Uterus (tissue), 4 donors: ENCODE measurements at places on chromosomes 3 and 15. TPM values are rescaled to one million over a fixed set of nuclear protein-coding genes. Genes with fewer than 3 reads are reported as not detected.

DNA sequence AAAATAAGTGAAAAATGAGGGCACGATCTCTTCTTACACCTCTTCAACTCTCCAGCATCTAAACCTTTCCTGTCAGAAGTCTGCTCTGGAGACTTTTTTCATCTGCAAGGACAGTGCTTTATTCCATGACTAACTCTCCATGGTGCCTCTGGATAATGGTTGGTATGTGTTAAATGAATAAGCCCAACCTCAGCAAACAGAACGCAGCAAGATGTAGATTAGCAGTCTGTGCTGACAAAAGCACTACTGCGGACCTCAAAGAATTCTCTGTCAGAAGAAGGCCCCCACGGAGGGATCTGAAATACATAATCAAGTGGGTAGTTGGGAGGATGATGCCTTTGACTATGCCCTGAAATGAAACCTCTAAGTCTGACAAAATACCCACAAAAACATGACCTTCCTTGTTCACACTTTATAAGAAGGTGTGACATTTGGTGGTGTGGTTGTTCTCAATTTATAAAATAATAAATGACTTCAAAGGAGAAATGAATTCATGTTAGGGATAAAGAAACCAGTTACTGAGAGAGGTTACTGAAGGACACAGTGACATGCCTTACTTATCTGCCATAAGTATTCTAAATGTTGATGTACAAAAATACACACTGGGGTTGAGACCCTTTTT is 43.2 kb upstream of the ADCY5 start:
- no peak overlapping the region for H3K27ac ChIP-seq
- H3K4me1 ChIP-seq, result no peaks in the 10 kb centered on the region
- no peaks in the 10 kb centered on the region for H3K27me3 ChIP-seq
- DNase-seq, result no peak

DNA sequence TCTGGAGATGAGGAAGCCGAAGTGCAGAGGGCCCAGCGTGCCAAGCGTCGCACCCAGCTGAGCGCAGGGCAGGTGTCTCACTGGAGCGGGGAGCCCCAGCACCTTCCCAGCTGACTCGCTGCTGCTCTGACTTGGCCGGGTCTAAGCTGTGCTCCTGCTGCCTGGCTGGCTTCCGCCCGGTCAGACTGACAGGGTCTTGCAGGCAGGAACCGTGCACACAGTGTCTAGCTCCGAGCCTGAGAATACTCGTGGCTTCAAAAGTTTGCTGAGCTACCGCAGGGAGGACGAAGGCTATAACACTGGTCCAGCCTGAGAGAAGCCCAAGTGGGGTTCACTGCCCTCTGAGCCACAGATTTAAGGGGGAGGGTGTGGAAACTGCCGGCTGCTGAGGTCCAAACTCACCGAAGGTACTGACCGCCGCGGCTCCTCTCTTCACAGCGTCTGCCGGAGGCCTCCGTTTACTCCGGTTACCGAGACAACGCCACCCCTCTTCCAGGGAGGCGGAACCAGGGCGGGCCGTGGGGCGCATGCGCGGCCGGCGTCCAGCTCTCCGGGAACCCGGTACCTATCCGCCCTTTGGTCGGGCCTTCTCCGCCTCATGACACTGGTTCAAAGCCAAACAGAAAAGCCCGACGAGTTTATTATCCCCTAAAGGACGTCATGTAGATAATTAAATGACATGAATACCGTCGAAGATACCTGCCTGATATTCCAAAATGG is at the start of gene CFAP44:
TSS of gene CFAP44 (minus strand) at position 443 of the 720 bp plus-strand sequence. CDS start 7,829 bp downstream, outside the sequence.
- no peaks in the 10 kb centered on the region for H3K27me3 ChIP-seq
- no peak within 1 kb of the TSS for H3K27ac ChIP-seq
- H3K4me3 ChIP-seq, result peak within 1 kb of the TSS; percentile 22
- peak; percentile 86 for DNase-seq
- H3K4me1 ChIP-seq, result no peaks in the 10 kb centered on the region
- no peaks in the 10 kb centered on the region for H3K36me3 ChIP-seq

DNA sequence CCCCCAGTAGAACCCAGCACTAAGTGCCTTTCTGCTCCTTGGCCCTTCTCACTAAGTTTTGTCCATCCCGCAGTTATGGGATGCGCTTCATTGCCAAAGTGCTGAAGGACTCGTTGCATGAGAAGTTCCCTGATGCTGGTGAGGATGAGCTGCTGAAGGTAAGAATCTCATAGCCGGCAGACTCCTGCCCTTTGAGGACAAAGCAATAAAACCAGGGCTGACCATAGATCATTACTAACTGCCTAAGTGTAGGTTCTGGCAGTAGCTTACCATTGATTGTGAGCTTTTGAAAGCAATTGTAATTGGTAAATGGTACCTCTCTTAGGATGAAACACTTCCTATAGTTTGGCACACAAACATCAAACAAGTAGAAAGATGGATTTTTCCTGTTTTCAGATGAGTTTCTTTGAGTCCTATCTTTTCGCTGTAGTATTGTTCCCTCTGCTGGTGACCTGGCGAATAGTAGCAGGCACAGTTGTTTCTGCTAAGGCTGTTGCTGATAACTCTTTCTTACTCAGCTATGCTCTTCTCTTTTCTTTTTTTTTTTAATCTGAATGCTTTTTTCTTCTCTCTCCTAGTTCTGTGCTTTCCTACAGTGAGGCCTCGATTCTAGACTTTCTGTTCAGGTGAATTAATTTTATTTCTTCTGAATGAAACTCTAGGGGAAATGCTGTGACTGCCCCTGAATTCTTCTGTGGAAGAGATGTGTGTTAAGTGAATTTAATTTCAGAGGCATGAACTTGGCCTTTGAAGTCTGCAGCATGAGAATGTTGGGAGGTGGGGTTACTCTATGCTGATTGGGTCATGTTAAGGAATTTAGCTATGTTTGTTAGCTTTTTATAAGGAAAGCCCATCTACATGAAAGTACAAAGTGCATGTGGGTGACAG is 47.4 kb upstream of the CRTC3 start:
- peak overlapping the region; percentile 63 for H3K27ac ChIP-seq
- no peak overlapping the region for H3K4me3 ChIP-seq
- no peaks in the 10 kb centered on the region for H3K36me3 ChIP-seq
- H3K27me3 ChIP-seq, result no peaks in the 10 kb centered on the region
- no peaks in the 10 kb centered on the region for H3K4me1 ChIP-seq

DNA sequence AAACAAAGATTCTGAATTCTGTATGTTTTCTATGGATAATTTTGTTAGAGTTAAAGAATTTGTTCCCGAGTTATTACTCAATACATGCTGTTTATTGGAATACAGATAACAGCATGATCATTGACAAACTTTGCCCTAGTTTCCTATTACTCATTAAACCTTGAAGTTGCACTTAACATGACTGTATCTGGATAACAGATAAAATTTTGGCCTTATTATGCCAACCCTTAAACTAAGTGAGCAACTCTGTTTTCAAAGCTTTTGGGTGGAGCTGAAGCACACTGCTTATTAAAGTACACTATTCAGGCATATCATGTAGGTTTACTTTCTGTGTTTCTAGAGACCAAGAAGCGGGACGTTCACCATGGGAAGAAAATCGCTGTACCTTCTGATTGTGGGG is at the start of gene AADAC:
TSS of gene AADAC (plus strand) at position 318 of the 400 bp plus-strand sequence. CDS start at position 365, 47 bp downstream.
- DNase-seq, result no peak
- no peak within 1 kb of the TSS for H3K4me3 ChIP-seq
- no peak within 1 kb of the TSS for H3K27ac ChIP-seq
- H3K27me3 ChIP-seq, result no peaks in the 10 kb centered on the region
- no peaks in the 10 kb centered on the region for H3K4me1 ChIP-seq
- no peaks in the 10 kb centered on the region for H3K36me3 ChIP-seq

DNA sequence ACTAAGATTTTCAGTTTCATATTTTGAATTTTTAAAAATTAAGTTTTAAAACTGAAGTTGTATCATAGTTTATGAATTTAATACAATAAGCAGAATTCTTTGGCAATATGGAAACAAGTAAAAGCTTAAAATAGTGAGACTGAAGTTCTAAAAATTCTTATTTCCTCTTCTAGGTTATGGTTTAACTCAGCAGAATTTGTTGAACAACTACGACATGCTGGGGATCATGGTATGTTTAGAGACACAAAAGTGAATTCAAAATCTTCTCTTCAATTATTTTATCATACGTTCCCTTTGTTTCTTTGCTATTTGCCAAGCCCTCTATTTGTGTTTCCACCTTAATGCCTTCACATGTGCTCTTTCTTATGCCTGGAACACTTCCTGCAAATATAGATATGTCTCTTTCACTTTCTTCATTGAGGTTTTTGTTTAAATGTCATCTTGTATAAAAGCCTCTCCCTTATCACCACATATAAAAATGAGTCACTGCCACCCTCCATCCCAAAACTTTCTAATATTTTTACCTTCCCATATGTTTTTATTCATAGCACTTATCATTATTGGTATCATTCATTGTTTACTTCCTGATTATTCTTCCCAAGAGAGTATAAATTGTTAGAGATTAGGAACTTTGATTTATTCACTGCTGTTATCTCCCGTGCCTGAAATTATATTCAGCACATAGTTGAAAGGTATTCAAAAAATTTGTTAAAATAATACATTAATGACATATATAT is 6.4 kb downstream of the SUCNR1 start:
- no peak overlapping the region for H3K27ac ChIP-seq
- H3K4me1 ChIP-seq, result no peaks in the 10 kb centered on the region
- no peak for DNase-seq
- no peaks in the 10 kb centered on the region for H3K27me3 ChIP-seq

DNA sequence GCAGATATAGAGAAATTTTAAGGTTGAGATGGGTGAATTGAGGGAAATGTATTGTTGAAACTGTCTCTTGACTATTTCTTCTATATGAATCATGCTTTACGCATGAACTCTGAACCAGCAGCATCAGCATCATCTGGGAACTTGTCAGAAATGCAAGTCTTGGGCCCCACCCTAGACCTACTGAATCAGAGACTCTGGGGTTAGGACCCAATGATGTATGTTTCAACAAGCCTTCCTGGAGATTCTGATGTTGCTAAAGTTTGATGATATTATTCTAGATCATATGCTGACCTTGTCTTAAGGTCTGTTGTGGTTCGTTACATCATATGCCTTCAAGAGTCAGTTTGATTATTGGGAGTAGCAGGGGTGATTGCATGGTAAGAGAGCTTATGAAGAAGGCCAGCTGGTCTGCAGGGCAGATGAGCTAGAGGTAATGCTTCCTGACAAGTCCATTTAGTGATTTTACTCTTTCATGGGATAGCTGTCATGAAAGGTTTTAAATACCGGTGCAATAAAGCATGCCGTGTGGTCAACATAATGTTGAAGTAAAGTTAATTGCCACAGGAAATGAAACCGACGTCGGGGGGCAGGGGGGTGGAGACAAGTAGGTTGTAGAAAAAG is 152.4 kb upstream of the MRPL3 start:
- no peaks in the 10 kb centered on the region for H3K36me3 ChIP-seq
- H3K27ac ChIP-seq, result no peak overlapping the region
- DNase-seq, result no peak
- H3K27me3 ChIP-seq, result no peaks in the 10 kb centered on the region
- no peaks in the 10 kb centered on the region for H3K4me1 ChIP-seq

- H3K36me3 ChIP-seq, result no peaks in the 10 kb centered on the region
- H3K4me3 ChIP-seq, result no peak overlapping the region
- H3K27ac ChIP-seq, result no peak overlapping the region
- no peaks in the 10 kb centered on the region for H3K4me1 ChIP-seq
- DNase-seq, result no peak
These were observed 116.0 kb upstream of the GADL1 start for GRCh38 chr3:31010491-31010890.

GRCh38 chr3:43704697-43705096 is 14.0 kb downstream of the ABHD5 start:
- DNase-seq, result no peak
- H3K4me3 ChIP-seq, result no peak overlapping the region
- no peaks in the 10 kb centered on the region for H3K36me3 ChIP-seq
- H3K27ac ChIP-seq, result no peak overlapping the region

- no peak overlapping the region for H3K4me3 ChIP-seq
- DNase-seq, result no peak
- no peaks in the 10 kb centered on the region for H3K4me1 ChIP-seq
- no peaks in the 10 kb centered on the region for H3K36me3 ChIP-seq
- no peak overlapping the region for H3K27ac ChIP-seq
These were observed 165.8 kb upstream of the SLC2A2 start for GRCh38 chr3:171192176-171192854.

DNA sequence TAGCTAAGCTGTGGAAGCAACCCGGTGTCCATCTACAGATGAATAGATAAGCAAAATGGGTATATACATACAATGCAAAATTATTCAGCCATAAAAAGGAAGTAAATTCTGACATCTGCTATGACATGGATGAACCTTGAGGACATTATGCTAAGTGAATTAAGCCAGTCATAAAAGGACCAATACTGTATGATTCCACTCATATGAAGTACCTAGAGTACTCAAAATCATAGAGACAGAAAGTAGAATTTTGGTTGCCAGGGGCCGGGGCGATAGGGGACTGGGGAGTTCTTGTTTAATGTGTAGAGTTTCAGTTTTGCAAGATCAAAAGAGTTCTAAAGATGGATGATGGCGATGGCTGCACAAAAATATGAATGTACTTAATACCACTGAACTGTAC is 10.3 kb downstream of the EID1 start:
- H3K4me1 ChIP-seq, result no peaks in the 10 kb centered on the region
- no peaks in the 10 kb centered on the region for H3K27me3 ChIP-seq
- H3K27ac ChIP-seq, result no peak overlapping the region

GRCh38 chr3:24963762-24964625 is 464.1 kb upstream of the RARB start:
- DNase-seq, result no peak
- no peaks in the 10 kb centered on the region for H3K4me1 ChIP-seq
- no peaks in the 10 kb centered on the region for H3K36me3 ChIP-seq
- H3K4me3 ChIP-seq, result no peak overlapping the region

DNA sequence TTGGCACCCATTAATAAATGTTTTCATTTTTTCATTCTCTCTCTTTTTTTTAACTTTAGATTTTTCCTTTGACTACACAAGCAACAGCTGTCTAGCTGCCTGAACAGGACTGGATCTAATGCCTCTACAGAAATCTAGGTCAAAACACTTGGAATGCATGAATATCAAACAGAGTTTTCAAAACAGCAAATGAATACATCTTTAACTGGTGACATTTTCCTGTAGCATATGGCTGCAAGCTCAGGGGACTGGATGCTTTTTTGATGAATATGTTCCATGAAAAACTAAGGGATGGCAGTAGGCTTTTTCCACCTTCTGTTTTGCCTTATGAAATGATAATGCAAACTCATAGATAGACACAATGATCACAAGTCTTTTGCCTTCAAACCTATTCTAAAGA is 661.7 kb downstream of the MCTP2 start:
- no peak overlapping the region for H3K27ac ChIP-seq
- no peaks in the 10 kb centered on the region for H3K27me3 ChIP-seq
- no peak for DNase-seq
- H3K36me3 ChIP-seq, result no peaks in the 10 kb centered on the region
- no peak overlapping the region for H3K4me3 ChIP-seq

Gene IL17RE
- total RNA-seq, result 10.7 TPM

Gene GOLGA6L7
- not detected for total RNA-seq

Gene FEZF2
- total RNA-seq, result not detected

Gene THOC7
- total RNA-seq, result 45.3 TPM
